ENCODE measurements at places on chromosomes 2 and 18. TPM values are rescaled to one million over a fixed set of nuclear protein-coding genes. Genes with fewer than 3 reads are reported as not detected.
A peak's percentile ranks its signal among the peaks of the same experiment; 100 is the strongest.

KCNG2 gene
- total RNA-seq: not detected

CPO gene
- not detected for total RNA-seq

TUBA4B gene
- not detected for total RNA-seq

FAP gene
- total RNA-seq: 47.1 TPM

ATL2 gene
- total RNA-seq: 75.3 TPM

THSD7B gene
- 0.16 TPM for total RNA-seq

HOXD13 gene
- total RNA-seq: 0.63 TPM

COBLL1 gene
- total RNA-seq: 110 TPM

MC5R gene
- not detected for total RNA-seq

TUBA3E gene
- total RNA-seq: not detected

ABCG5 gene
- not detected for total RNA-seq

FHL2 gene
- 37.9 TPM for total RNA-seq

CERKL gene
- not detected for total RNA-seq

SP5 gene
- 2.7 TPM for total RNA-seq

KCNF1 gene
- 0.83 TPM for total RNA-seq

LOXHD1 gene
- 0.14 TPM for total RNA-seq

ITGA6 gene
- total RNA-seq: 40.5 TPM

HAAO gene
- total RNA-seq: 23.3 TPM

SCN7A gene
- total RNA-seq: 2.2 TPM

DNA sequence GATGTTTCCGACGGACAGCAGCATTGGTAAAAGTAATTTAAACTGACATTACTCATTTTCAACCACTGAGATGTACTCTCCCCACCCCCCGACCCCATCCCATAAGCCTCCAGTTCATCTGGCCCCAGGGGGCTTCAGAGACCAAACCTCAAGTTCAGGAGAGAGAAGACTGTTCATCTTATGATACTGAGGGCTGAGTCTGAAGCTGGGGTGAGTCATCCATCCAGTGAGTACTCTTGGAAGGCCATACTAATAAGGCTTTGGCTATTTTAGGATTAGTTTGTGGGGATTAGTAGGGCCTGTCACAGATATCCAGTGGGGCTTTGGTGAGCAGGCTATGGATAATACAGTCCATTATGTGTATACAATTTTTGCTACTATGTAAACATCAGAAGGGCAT lies 125.3 kb upstream of the APCDD1 start:
- DNase-seq: no peak

DNA sequence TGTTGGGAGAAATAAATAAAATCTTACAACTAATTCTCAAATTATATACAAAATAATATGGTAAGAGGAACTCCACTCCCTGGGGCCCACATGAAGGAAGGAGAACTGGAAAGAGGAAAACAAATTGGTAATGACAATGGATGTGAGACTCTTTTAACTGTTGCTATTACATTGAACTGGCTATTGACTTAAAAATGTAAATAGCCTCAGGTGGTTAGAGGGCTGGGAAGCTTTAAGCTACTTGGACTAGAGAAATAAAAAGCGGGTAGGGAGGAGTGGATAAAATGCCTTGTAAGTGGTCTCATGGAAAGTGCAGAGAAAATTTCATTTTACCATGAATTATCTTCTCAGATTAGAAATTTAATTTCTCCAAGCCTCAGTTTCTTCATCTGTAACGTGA lies 64.1 kb downstream of the KCNJ3 start:
- DNase-seq: no peak

DNA sequence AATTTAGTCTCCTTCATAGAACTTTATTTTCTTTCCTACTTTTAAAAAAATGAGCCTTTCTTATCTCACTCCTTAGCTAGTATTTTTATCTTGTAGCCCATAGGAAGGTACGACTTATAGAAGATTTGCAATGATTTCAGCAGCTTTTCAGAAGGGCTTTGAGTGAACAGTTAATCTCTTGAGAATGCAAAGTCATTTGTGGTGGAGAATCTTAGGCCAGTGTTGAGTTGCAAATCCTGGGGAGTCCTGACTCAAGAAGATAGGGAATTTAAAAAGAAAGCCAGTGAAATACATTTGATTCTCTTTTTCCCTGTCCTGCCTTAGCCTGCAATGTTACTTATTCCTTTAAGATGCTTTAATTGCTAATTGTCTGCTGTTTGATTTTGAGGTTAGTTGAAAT lies 33.6 kb downstream of the LYPD6 start:
- DNase-seq: no peak

GRCh38 chr2:235085476-235085875 lies 133.7 kb downstream of the SH3BP4 start:
- no peak for DNase-seq

- no peak for DNase-seq
These were observed 12.3 kb downstream of the MAP3K20 start for GRCh38 chr2:173087793-173088496.

GRCh38 chr18:36849288-36850006 lies 20.5 kb downstream of the KIAA1328 start:
- no peak for DNase-seq

GRCh38 chr2:639703-640102 lies 37.5 kb downstream of the TMEM18 start:
- no peak for DNase-seq

DNA sequence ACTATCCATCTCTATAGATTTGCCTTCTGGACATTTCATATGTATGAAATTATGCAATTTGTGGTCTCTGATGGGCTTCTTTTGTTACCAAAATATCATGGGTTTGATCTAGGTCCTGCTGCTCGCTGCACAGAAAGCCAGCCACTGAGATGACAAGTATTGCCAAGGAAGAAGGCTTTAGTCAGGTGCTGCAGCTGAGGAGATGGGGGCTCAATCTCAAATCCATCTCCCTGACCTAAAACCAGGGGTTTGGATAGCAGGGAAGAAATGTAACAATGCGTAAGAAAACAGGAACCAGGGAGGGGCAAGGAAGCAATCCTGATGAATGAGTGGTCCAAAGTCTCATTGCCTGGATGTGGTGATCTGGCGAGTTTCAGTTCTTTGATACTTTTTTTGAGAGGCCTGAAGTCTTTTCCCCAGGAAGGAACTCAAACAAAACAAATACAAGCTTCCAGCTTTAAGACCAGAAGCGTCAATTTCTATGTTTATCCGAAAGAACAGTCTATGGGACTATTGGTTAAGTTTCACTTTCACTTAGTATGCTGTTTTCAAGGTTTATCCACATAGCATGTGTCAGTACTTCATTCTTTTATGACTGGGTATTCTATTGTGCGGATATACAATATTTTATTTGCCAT lies 3.4 kb upstream of the CKAP2L start:
- DNase-seq: no peak

DNA sequence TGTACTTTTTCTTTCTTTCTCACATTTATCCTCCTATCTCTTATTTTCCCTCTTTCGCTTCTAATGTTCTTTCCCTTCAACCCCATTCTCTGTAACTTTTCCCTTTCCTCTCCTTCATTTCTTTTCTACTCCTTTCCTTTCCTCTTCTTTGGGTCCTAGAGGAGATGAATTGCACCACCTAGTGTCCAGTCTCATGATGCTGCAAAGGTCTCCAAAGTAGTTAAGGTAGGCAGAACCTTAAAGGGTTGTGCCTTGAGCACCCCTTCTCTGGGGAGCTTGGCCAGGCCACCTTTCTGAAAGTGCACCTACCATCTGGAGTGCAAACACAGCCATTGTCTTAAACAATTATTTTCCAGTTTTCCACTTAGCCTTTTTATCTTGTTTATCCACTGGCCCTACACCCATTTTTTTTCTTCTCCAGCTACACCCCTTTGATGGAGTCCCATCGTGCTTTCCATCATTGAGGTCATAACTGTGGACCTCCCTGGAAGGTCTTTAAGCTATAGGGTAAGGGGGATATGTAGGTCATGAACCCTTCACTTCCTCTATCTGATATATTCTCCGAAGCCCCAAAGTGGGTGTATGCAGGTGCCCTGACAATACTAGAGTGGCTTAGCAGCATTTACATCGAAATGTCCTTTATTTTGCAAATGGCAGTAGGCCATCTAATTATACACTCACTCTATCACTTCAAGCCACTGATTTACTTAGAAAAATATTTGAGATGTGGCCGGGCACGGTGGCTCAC lies 155.9 kb downstream of the ESCO1 start:
- DNase-seq: no peak

DNA sequence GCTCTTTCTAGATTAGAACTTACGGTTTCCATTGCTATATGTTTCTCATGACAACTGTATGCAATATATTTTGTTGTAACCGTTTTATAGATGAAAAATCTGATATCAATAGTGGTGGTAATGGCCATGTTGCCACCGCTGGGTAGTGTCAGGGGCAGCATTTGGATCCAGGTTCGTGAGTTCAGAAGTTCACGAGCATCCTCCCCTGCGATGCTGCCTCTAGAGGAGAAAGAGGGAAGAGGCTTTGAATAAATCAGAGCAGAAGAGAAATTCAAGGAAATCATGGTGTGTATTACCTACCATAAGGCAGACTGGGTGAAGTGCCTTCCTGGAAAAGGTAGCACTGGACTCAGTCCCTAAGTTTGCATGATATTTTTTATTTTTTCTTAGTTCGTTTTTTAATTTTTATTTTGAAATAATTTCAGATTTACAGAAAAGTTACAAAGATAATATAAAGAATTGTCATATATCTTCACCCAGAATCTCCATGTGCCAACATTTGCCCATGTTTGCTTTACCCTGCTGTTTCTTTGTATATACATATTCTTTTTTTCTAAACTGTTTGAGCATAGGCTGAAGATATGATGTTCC lies 3.3 kb upstream of the ZBTB7C start:
- no peak for DNase-seq

DNA sequence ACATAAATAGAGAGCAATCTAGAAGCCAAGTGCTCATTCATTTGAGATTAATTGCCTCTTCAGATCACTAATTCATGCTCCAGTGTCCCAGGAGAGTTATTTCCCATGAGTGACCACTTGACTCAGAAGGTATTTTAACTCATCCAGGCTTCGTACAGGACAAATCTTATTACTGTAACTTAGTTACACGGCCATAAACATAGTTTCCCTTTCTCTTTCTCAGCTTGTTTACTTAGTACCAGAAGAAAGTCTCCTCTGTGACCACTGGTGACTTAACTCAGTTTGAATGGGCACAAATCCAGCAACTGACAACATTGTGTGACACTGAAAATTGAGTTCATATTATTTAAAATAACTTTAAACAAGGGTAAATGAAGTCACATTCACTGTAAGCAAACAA lies 25.3 kb downstream of the MMADHC start:
- DNase-seq: no peak

- DNase-seq: no peak
These were observed 142.0 kb upstream of the UNC80 start for GRCh38 chr2:209629597-209629996.

DNA sequence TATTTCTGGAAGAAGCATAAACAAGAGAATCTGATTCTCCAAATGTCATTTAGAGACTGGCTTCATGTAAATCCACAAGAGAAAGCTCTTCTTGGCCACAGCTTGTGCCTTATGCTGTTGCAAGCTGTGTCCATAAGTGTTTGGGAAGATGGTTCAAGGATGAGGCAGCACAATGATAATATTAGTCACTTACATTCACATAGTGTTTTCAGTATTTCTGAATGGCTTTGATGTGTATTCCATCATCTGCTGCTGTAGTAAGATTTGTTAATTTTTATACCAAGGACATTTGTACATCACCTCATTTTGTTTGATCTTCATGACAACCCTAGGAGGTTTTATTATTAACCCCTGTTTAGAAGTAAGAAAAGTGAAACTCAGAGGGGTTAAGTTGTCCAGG lies 29.9 kb downstream of the CREG2 start:
- DNase-seq: no peak

- DNase-seq: no peak
These were observed 54.6 kb upstream of the TNP1 start for GRCh38 chr2:216914491-216914890.

- no peak for DNase-seq
These were observed 12.8 kb upstream of the PSD4 start for GRCh38 chr2:113160962-113161361.

DNA sequence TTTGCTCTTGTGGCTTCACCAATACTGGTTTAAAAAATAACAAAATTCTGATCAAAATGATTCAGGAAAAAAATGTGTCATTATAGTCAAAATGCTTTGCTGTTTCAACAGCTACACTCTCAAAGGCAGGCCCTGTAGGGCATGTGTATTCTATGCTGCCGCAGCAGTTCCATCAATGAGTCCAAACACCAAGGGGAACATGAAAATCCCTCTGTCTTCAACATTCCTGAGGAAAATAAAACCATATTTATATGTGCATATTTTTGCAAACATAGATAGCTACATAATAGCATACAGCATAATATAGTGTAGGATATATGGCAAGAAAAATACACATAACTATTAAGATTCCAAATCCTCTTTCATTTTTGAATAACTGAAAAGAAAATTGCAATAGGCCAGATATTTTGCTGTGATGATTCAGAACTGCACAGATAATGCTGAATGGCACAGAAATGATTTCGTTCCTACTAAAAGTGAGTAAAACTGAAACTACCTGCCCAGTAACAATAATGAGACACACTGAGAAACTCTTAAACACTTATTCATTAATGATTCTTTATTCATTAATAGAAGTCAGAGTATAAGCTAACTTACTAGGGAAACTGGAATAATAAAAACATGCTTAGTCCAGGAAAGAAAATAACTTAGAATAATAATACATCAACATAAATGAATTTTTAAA lies 343.8 kb downstream of the SUCLG1 start:
- no peak for DNase-seq

DNA sequence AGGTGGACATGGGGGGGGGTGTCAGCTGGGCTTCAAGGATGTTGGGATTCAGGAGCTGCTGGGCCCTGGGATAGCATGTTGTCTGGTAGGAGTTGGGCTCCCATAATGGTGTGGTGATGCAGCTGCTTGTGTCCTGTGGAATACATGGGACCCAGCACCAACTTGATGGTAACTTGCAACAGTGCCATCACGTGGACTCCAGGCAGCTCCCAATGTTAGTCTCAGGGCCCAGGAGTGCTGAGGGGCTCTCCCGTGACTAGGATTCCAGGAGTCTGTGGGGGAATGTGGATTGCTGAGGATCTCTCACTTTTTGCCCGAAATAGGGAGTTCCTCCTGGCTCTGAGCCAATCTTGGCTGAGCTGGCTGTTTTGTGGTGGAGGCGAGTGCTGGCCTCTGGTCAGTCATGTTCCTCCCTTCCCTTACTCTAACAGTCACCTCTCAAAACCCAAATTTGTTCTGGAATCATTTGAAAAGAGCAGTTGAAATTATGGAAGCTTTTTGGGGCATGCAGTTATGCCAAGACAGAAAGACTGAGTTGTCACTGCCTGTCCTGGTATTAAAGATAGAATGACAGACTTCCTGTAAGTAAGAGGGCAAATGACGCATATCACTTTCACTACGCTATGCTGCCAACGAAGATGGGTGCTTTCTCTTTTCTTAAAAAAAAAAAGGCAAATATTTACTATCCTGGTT lies 607.1 kb downstream of the ADCYAP1 start:
- DNase-seq: no peak

GRCh38 chr2:144181001-144181400 lies 338.9 kb downstream of the ZEB2 start:
- no peak for DNase-seq

GRCh38 chr2:42568401-42569115 lies at the start of gene MTA3:
MTA3 (plus strand) TSS chr2:42568632; CDS start chr2:42568746, 114 bp downstream.
- peak; percentile 61 for DNase-seq

GRCh38 chr18:12838178-12838634 lies 45.8 kb downstream of the PTPN2 start:
- DNase-seq: no peak
